Smooth muscle cell of bladder (primary cell): ENCODE measurements at places on chromosomes 12 and 14. TPM values are rescaled to one million over a fixed set of nuclear protein-coding genes. Genes with fewer than 3 reads are reported as not detected.

Gene IL31
- total RNA-seq: not detected in 2 replicates

Gene P2RX7
- 0.65 and 1.7 TPM in 2 replicates for total RNA-seq

Gene KRT71
- not detected in 2 replicates for total RNA-seq

Gene PLCZ1
- not detected in 2 replicates for total RNA-seq

Gene GUCY2C
- not detected in 2 replicates for total RNA-seq

Gene ACSM4
- not detected in 2 replicates for total RNA-seq
